Stimulated activated CD4-positive, alpha-beta T cell treated with anti-CD3 and anti-CD28 coated beads, Interleukin-15, amount 100 ng/mL, for 24 hours (primary cell): ENCODE measurements at places on chromosomes 13 and 19.

DNA sequence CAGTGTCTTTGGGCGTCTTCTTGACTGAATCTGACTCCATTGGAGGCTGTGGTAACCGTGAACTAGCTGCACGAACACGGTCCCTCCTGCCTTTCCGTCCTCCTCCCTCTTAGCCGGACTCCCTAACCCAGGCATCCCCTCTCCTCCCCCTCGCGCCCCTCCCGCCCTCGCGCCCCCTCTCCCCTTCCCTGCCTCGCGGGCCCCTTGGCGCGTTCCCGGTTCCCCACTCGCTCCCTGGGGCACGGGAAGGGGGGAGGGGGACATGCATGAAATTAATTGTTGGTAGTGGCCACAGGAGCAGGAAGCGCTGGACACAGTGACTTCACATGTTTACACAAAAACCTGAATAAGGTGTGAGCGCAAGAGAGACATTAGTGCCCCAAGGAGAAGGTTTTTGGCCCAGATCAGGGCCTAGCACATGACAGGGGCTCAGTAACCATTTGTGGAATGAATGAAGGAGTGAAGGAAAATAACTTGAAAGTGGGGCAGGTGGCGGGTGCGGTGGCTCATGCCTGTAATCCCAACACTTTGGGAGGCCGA lies 279 bp downstream of the DMRTC2 start:
- no peak for DNase-seq

- peak; percentile 60 for DNase-seq
Measured at GRCh38 chr19:51181913-51182419, 39.9 kb downstream of the SIGLEC7 start.

DNA sequence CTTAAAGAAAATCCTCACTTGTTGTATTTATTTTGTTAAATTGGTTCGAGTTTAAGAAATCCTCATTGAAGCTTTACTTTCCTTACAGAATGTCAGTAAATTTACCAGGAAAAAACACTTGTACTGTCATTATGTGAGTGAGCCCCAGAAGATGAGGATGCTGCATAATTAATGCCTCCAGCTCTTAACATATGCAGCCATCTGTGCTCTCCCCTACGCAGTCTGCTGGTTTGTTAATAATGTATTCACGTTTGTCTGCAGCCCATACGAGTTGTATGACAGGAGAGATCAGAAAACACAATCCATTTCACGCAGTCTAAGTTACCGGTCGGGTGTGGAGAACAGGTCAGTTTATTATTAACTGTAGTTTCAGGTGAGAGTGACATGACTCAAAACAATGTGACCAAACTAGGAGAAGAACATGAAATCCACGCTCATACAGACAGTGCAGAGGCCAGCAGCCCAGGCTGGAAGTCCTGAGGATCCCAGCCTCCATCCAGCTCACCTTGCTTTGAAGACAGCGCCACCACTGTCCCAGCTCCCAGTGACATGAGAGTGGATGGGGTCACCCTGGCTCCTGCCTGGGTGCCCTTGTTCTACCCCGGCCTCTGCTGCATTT lies 19.8 kb upstream of the ATP11A start:
- DNase-seq, result no peak

GRCh38 chr13:113562844-113563243 lies 21.7 kb upstream of the TFDP1 start:
- DNase-seq, result no peak

DNA sequence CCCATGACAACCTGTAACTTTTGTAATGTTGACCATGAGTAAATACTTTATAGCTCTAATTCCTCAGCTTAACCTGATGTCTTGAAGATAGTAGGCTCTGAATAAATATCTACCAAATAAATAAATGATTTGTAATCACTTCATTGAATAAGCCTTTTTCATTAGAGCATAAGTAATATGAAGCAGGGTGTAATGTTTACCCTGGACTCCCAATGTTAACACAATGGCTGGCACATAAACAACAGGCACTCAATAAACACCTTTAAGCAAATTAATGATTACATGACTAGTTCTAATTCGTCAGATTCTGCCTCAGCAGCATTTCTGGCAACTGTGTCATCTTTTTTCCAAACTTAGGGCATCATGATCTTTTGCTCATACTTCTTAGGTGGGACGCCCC lies 396.3 kb downstream of the LIG4 start:
- no peak for DNase-seq

DNA sequence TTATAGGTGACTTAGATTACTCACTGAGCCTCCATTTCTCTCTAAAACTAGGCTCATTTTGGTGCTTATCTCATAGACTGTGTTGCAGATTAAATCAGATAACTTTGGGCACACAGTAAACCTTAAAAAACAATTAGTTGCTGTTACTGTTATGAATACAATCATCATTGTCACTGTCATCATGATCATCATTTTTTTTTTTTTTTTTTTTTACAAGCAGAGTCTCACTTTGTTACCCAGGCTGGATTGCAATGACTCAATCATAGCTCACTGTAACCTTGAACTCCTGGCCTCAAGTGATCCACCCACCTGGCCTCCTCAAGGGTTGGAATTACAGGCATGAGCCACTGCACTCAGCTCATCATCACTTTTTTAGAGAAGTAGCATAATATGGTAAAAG lies 60.0 kb downstream of the VWA8 start:
- peak; percentile 30 for DNase-seq

DNA sequence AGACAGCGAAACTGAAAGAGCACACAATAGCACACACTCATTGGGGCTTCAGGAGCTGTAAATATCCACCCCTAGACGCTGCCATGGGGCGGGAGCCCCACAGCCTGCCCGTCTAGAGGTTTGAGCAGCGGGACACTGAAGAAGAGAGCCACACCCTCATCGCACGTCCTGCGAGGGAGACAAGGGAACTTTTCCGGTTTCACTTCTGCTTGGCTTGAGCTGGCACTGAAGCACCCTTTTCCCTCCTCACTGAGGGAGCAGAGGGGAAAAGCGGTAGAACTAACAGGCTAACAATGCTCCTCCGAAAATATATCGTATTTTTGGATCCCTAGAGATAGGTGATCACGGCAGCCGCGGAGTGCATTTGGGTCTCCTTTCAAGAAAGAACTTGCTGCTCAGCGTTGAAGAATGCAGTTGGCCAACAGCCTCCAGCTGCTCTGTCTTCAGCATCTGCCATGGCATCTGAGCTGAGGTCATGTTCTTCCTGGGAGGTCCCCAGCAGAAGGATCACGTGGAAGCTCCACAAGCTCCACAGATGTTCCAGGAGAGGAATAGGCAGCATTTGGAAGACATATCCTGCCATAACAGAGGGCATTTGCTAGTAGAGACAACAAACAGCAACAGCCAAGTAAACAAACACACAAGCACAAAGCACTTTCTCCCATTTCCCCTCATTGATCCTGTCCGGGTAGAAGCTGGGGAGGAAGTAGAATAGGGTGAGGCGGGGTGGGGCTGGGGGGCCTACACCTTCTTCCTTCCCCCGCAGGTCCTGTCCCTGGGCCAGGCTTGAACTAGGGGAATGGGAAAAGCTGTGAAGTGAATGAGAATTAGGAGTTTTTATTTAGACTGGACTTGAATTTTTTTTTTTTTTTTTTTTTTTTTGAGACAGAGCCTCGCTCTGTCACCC lies 44.8 kb upstream of the ALOX5AP start:
- no peak for DNase-seq

GRCh38 chr13:112077729-112078128 lies 10.8 kb downstream of the SOX1 start:
- DNase-seq, result no peak
